ENCODE measurements at places on chromosomes 2 and 18.
A peak's percentile ranks its signal among the peaks of the same experiment; 100 is the strongest.

DNA sequence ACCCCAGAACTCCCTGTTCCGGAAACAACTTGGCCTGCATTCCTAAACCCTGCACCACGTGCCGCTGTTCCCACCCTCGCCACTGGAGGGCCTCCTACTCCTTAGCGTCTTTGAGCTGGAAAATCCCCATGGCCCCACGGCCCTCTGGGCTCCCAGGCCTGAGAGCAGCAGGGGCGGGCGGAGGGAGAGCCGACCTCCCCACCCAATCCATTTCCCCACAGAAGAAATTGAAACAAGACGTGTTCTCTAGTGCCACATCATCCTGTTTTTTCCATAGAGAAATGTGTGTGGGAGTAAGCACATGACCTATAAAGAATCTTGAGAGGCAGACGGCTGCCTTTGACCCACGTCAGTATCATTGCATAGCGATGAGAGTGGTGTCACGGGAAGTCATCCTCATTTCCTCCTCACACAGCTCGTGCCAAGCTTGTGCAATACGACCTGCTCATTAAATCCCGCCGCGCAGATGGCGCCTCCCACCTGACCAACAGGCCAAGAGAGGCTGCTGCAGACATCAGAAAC is 79.2 kb downstream of the LAMA1 start:
- DNase-seq: no peak

DNA sequence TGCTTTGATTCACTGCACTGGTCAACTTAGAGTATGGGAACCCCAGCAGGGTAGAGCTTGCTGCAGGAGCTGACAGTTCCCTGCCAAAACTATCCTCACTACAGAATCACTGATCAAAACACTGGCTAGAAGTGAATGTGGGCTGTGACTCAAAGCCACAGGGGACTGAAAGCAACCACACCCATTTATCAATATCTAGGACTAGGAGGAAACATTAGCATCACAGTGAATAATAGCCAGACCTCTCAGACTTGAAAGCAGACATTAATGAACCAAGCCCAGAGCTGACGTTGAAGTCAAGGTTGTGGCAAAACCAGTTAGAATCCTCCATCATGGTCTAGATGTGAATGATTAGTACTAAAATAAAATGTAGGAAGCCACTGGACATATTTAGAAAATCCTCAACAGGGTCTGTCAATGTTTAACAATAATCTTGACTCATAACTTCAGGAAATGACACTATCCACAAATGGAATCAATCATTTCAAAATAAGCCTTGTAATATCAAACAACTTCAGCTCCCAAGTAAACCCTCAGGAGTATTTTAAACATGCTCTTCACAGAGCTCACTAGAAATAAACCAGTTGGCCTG is 131.4 kb downstream of the CDH20 start:
- no peak for DNase-seq

DNA sequence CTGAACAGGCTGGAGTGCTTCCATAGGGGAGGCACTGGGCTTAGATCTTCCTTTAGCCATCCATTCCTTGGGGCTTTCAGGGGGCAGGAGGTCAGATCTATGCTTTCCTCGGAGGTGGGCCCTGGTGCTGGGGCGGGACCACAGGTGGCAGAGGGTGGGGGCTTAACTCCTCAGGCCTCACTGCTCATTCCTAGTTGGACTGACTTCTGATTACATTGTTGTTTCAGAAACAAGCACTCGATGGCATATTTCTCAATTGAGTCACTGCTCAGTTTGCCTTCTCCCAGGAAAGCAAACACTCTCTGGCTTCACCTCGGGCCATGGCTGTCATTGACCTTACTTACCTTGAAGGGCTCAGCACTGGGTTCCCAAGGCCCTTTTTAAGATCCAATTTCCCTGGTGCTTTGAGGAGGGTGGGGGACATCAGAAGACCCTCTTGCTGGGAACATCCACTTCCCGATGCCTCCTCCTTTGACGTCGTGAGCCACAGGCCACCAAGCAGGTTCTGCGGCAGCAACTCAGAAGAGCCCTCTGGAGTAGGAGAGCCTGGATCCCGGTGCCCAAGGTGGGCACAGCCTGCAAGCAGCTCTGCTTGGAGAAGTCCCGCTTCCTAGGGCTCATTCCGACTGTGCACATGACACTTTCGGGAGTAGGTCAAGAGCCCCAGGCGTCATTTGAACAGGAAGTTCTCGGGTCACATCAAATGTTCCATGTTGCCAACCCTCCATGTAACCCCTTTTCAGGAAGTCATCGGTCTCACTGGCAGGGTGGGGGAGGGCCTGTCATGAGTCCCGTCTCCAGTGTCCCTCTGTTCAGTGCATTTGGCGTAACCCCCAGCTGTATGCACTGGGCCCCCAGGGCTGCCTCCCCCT is 40.6 kb downstream of the SDC1 start:
- DNase-seq: no peak

GRCh38 chr2:78701546-78701945 is 324.0 kb upstream of the REG3G start:
- peak; percentile 2 for DNase-seq

GRCh38 chr18:31658670-31659575 is 25.5 kb downstream of the B4GALT6 start:
- DNase-seq: peak; percentile 79

DNA sequence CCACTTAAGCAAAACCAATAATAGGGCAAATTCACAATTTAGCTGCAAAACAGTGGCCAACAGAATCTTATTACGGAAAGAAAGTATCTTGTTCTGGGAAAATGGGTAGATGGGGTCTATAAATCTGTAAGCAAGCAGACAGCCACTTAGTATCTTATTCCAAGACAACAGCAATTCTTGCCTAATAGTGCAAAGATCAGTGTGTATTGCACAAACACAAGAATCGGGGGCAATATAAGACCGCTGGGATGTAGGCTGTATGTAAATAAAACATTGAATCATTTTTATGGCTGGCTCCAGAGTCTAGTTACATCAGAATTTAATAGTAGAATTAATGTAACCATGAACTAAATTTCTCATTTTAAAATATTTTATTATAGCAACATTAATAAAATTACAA is 85.6 kb downstream of the FBXO15 start:
- no peak for DNase-seq

DNA sequence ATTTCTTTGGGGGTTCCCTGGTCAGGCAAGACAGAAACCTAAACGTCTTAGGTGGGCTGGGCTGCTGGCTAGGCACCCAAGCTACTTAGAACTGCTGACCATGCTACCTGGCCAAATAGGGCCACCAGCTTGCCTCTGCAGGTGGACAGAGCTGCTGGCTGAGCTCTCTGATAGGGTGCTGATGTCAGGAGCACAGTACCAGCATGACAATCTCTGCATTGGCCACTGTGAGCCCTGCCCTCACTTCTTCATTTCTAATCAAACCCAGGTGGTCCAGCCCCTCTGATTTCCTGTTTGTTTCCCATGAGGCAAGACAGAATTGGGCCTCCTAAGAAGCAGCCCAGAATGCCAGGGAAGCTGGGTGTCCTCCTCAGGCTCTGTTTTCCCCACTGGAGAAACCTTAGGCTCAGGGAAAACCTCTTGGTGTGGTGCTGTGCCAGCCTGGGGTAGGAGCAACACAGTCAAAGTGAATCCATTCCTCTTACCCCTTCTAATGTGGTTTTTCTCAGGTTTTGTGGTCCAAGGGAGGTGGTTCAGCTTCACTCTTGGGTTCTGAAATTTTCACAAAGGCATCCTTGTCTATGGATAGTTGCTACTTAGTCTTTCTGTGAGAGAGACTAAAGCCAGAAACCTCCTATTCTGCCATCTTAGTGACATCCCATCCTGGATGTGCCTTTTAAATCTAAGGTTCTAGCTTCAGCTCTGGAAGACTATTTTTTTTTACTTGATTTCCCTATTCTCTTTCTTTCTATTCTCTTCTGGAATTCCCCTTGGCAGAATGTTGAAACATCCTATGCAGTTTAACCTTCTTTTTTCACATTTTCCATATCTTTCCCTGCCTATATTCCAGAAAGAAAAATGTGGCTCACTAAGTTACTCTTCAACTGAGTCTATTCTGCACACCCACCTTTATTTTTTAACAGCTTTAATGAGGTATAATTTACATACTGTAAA is 15.2 kb downstream of the SP100 start:
- no peak for DNase-seq

DNA sequence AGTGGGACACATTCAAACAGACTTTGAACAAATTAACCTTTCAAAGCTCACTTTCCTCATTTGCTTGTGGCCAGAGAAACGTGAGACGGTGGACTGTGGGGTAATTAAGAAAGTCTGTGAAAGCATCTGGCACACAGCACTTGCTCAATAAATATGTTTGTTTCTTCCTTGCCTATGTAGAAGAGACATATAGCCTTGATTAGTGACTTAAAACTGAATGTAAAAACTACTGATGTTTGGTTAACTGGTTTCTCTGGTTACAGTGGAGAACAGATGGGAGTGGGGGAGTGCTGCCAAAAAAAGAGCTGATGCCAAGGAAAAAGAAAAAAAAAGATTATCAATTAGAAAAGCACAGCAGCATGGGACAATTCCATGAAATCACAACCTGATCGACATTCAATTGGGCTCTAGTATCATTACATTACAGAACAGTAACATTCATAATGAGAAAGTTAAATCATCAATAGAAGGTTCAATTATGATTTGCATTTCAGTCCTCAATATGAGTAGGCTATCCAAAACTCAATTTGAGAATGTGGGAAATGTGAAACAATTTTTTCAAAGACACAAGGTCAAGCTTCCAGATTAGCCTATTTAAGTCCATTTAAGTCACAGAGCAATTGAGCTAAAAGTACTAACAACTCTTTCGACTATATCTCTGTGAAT is 14.7 kb downstream of the CUL3 start:
- no peak for DNase-seq

GRCh38 chr2:45014016-45014702 is 4.9 kb upstream of the SIX2 start:
- DNase-seq: no peak

DNA sequence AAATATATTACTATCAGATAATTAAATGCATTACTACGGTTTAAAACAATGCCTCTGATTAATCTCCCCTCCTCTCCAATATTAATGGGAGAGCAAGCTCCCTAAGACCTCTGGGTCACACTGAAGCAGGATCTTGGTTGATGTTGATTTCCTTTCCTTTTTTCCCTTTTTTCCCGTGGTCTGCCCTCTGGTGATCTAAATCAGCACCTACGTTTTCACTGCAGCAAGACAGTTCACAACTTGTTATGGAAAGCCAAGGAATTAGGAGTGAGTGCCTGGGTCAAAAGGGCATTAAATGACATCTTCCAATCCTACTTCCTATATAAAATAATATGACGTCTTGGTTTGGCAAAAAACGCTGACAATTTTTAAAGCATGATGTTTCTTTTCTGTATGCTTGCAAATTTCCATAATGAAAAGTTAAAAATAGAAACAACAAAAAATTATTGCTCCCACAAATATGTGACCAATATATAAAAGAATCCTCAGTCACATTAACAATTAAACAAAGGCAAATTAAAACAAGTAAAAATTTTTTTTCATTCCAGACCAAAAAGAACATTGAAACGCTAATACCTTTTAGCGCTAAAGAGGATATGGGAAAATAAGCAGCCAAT is 7.9 kb upstream of the CFAP36 start:
- DNase-seq: no peak

- DNase-seq: no peak
Measured at GRCh38 chr18:10230072-10230471, 224.4 kb upstream of the APCDD1 start.

GRCh38 chr2:100040906-100041305 is 101.5 kb downstream of the AFF3 start:
- no peak for DNase-seq

- DNase-seq: no peak
Measured at GRCh38 chr2:173427887-173428668, 73.4 kb downstream of the CDCA7 start.

DNA sequence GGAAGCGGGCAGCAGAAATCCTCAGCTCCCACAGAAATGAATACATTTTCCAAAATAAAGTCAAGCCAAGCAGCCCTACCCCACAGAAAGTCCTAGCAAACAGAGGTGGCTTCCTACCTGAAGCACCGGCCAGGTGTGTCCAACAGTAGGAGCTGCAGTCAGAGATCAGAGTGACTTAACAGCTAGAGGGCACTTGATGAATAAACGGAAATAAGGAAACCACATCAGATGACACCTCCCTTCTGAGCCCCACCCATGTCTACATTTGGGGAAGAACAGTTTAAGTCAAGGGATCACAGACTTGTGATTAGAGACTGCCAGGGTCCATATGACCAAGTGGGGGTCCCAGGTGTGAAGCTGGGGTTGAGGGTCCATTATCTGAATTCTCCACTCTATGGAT is at the start of gene CXCR1:
Gene CXCR1 (minus strand): TSS at position 172 of the 400 bp plus-strand sequence. CDS start 1,751 bp downstream, outside the sequence.
- DNase-seq: no peak

Data from GM06990 (cell line).